ENCODE measurements at places on chromosomes 4 and X. TPM values are rescaled to one million over a fixed set of nuclear protein-coding genes. Genes with fewer than 3 reads are reported as not detected.

- DNase-seq, result peak; percentile 52
These were observed 18.1 kb upstream of the CHRNA9 start for GRCh38 chr4:40316782-40317635.

PAGE2B gene
- not detected for polyA plus RNA-seq

BBS12 gene
- 4.2 TPM for polyA plus RNA-seq

GRCh38 chrX:107699616-107700015, 71.3 kb downstream of the PRPS1 start:
- DNase-seq, result no peak

DNA sequence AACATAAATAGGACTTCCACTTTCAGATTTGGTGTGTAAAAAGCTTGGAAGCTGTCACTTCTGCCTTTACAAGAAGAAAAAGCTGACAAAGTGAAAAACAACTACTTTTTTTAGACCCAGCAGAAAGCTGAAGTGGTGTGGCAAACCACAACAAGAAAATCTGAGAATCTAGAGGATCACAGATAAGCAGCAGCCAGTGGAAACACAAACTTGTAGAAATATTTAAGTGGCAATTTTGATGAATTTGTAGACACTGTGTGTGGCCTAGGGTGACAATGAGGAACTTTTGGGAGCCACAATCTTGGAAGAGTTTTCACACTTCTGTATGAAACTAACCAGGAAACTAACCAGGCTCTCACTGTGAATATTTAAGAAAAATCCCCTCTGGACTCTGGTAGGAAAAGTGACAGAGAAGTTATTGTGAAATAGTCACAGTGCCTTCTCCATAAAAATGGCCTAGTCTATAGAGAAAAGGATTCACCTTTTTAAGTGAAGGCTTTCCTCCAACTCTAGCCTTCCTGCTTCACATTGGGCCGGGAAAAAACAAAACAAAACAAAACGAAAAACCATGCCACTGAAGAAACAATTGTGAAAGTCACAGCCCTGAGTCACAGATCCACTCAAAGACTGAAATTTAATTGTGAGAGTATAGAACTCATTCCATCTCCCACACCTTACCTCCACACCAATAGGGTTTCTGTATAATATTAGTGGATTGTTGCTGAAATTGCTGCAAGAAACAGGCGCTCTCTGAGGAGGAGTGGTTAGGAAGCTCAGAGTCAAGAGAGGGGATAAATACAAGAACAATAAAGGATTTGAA, 26.7 kb upstream of the GUCY1A1 start:
- DNase-seq, result no peak

DNA sequence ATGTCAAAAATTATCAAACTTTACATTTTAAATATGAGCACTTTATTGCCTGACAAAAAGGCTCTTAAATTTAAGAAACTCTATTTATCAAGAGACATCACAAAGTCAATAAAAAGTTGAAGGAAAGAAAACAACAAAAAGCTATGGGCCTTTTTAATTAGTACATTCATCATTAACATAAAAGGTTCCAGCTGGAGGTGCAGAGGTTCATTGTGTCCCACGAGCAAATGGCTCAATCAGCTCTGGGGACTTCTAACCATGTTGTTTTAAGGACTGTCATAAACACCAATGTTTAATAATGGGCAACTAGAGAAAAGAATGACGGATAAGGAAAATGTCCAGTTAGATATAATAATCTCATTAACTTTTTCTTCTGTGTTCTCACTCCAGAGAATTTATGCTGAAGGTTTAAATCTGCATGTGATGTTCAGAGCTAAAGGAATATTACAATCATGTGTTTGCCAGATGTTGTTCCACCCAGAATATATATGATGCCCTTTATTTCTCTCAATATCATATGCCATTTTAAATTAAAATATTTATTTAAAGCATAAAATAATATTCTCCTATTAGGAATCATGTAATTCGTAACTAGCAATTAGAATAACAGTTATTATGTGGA, 840.3 kb upstream of the ADGRL3 start:
- DNase-seq, result no peak

DNA sequence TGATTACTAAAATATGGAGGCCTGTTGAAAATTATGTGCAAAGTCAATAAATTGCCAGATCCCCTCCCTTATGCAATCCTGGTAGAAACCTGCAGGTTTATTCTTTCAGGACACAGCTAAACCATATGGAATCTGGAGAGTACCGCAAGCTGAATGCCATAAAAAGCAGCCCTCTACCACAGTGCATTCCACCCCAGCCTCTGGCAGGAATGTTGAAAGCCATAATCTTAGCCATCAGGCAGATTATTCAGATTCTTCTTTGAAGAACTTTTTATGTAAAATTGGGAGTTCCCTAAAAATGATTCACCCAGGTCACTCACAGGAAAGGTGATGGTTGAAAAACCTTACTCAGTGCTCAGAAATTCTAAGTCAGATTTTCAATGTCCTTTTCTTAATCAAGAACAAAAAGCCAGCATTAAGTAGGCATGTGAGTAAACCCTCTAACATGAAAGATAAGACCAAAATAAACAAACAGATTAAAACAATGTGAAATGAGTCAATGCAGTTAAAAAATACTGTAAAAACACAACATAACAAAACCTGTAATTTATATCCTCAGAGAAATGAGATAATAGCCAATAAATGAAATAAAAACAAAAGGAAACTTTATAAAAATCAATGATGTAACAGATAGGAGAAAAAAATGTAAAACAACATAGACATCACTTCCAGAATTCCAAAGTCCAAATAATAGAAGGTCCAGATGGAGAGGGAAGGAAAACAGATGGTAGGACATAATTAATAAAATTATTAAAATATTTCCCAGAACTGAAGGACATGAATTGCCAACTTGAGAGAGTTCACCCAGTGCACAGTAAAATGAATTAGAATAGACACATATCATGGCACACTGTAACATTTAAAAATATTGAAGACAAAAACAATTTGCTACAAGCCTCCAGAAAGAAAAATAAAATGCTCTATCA, 226.9 kb downstream of the FSTL5 start:
- no peak for DNase-seq

TLR10 gene
- 0.10 TPM for polyA plus RNA-seq

- no peak for DNase-seq
These were observed 88.1 kb downstream of the SPANXN3 start for GRCh38 chrX:143429131-143429530.

- no peak for DNase-seq
These were observed 31.6 kb upstream of the MSN start for GRCh38 chrX:65635822-65636221.

- DNase-seq, result no peak
These were observed 132.2 kb upstream of the AGA start for GRCh38 chr4:177574446-177574845.

- DNase-seq, result peak; percentile 61
These were observed 134.3 kb downstream of the AMELX start for GRCh38 chrX:11427453-11428071.

SLC26A1 gene
- polyA plus RNA-seq, result 0.36 TPM

CAPN6 gene
- 1.7 TPM for polyA plus RNA-seq

DNA sequence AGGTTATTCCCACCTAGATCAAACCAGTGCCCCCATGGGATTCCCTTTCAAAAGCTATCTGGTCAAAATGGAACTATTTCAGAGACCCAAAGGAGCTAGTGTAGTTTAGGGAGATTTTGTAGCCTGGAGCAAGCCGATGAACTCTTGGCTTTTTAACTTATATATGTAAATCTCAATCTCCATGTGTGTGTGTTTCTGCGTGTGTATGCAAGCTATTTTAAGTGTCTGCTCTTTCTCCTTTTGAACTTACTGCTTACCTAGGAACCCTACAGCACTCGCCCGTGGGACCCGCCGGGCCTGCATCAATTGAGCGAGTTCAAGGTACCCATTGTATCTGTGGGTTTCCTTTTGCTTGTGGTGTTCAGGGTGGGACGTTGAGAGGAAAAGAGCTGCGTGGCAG, 10.4 kb downstream of the CSTF2 start:
- DNase-seq, result no peak

NXF2B gene
- not detected for polyA plus RNA-seq

- DNase-seq, result no peak
These were observed 226.0 kb downstream of the RASL11B start for GRCh38 chr4:53088152-53088551.

DNA sequence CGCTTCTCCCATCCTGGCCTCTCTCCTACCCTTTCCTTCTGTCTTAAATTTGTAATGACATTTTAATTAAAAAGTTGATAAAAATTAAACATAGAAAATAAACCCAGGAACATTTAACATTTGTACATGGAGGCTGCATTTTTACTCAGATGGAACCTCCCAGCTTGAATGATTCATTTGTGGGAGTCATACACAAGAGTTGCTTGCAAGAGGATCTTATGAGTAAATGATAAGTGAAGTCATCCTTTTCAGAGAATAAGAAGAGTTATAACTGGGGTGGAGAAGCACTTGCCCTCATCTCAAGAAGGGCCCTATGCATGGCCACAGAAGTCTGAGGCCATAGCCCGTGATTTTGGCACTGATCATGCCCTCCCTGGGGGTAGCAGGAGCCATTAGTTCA, 482.9 kb upstream of the BOD1L1 start:
- no peak for DNase-seq

GRCh38 chr4:152810715-152811287, 31.0 kb downstream of the ARFIP1 start:
- no peak for DNase-seq

- DNase-seq, result no peak
These were observed 451 bp upstream of the FGD1 start for GRCh38 chrX:54496517-54496852.

- DNase-seq, result no peak
These were observed 1.6 kb downstream of the SLC35A2 start for GRCh38 chrX:48909703-48910294.

- no peak for DNase-seq
These were observed 27.5 kb upstream of the ASMTL start for GRCh38 chrX:1480082-1480785.

- DNase-seq, result no peak
These were observed 18.5 kb downstream of the APLN start for GRCh38 chrX:129636175-129636681.

- DNase-seq, result no peak
These were observed 4.0 kb upstream of the PCDH7 start for GRCh38 chr4:30716158-30716557.

SPACA5 gene
- 0.25 TPM for polyA plus RNA-seq

DNA sequence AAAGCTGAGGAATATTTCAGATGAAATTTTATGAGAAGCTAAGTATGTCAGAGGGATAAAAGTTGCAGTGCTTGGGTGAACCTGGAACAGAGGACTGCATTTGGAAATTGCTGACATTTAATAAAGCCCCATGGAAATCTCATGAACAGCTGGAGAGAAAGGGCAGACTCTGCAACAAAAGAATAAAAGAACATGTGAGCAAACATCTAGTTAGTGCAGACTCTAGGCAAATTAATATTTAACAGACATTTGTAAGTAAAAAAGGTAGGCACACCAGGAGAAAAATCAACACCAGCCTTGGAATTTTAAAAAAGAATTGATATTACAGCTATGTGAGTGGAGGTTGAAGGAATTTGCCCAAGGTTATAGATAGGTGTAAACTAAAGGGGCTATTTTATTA, 114.6 kb upstream of the PUDP start:
- no peak for DNase-seq

DNA sequence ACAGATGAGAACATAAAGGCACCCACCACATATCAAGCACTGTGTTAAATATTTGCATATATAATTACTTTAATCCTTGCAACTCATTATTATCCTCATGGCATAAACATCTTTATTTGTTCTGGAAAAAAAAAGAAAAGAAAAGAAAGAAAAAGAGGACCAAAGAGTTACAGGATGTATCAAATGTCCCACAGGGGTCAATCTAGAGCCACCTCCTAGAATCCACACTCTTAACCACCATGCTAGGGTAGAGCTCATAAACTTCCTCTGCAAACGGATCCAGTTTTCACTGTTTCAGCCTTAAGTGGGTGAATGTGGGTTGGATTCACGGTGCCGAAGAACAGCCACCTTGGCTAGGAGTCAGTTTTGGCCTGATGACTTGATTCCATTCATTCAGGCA, 171.1 kb upstream of the PPARGC1A start:
- DNase-seq, result no peak

- DNase-seq, result no peak
These were observed 1617.2 kb downstream of the PCDH7 start for GRCh38 chr4:32337403-32337802.

MAGEB10 gene
- not detected for polyA plus RNA-seq

VMA21 gene
- polyA plus RNA-seq, result 9.5 TPM

RTL5 gene
- 16.2 TPM for polyA plus RNA-seq

ZNF330 gene
- 23.1 TPM for polyA plus RNA-seq

PIGA gene
- 5.8 TPM for polyA plus RNA-seq

GABRG1 gene
- 0.77 TPM for polyA plus RNA-seq

DNA sequence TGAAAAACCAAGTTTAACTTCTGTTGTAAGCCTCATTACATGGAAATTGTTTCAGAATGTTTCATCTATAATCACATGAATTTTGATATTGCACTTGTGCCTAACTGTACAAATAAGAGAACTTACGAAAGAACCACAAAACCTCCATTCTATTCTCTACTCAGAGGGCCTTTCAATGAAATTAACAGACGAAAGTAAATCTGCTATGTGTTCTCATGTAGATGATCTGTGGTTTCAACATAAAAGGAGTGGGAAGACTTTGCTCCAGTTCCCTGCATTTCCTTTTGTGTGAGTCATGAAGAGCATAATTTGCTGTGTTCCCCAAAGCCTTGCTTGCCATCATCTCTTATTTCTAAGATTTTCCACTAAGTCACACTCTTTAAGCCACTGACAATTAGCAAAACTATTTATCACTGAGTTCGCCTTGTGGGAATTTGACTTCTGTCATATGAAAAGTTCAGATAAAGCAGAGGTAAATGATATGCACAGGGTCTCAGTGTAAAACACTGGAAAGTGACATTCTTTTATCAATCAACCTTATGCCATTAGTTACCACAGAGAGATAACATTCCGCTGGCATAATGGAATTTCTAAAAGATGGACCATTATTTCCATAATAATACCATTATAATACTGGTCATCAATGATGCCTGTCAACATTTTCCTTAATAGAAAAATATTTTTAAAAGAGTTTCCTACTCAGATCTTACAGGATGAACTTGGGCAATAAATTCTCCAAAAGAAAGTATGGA, 329.8 kb downstream of the NR3C2 start:
- DNase-seq, result no peak

DNA sequence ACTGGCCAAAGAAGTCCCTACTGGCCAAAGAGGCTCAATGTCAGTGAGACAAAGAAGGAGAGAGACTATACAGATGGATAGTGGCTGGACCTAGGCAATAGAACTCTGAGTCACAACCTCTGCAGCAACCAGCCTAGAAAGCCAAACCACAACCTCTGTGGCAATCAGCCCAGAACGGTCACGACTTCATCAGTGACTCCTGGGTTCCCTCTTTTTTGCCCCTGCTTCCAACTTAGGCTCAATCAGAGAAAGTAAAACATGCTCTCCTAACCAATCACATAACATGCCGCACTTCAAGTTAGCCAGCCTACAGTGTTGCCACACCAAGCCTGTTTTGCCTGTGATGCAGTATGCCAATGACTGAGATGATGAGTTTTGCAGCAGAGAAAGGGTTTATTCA, 203.4 kb downstream of the ANAPC10 start:
- no peak for DNase-seq

DGAT2L6 gene
- not detected for polyA plus RNA-seq

GRCh38 chr4:78661921-78662521, 110.5 kb downstream of the ANXA3 start:
- DNase-seq, result no peak

GAGE12C gene
- polyA plus RNA-seq, result not detected

All from ovary (tissue), 10 donors.